NCI-H446 treated with DMSO at 0.1 percent for 48 hours (cell line): ENCODE measurements at places on chromosomes 4 and X.

DNA sequence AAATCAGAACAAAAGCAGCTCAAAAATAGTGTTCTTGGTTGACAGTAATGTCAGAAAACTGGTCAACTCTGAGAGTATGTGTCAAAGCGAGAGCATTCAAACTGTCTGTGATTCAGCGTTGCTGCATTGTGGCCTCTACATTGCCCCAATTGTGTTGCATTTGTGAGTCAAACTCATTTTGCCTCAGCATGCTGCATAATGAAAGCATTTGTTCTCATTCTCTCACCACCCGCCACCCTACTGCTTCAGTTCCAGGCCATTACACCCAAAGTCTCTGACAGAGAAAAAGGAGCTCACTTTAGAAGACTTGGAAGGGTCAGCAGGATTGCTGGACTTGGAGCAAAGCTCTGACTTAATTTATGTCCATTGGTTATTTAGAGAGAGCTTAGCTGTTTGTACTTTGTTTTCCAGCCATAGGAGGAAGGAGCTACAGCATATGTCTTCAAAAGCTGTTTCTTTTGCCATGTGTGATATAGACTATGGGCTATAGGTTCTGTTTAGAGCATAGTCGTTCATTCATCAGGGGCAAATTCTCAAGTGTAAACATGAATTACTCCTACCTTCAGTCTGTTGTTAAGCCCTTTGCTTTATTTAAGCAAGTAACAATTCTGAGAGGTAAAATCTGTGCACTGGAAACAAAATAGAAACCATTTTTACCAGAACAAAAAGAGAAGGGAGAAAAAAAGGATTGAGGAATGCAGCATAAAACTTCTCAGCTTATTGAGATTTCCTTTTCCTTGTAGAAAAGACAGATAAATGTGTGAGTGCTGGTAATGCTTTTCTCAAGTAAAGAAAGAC, 153.4 kb upstream of the ANK2 start:
- peak; percentile 17 for DNase-seq

DNA sequence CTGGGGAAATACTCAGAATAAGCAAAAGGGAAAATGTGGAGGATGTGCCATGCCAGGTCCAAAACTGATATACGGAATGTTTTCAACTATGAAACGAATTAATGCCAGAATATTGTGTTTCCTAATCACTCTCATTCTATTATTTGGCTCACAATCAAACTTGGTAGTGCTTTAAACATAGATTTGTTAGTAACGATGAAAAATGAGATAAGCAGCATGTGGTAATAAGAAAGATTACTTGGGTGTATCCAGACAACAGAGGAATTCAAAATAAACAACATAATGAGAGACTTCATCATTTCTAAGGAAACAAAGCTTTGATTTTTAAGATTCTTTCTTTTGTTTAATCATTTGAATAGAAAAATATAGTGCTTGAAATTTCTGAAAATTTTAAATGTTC, 237.3 kb downstream of the TACR3 start:
- no peak for DNase-seq

GRCh38 chr4:39770969-39771724, 73.2 kb downstream of the UBE2K start:
- no peak for DNase-seq

- DNase-seq: no peak
Measured at GRCh38 chrX:30153881-30154260, 61.5 kb upstream of the MAGEB2 start.

DNA sequence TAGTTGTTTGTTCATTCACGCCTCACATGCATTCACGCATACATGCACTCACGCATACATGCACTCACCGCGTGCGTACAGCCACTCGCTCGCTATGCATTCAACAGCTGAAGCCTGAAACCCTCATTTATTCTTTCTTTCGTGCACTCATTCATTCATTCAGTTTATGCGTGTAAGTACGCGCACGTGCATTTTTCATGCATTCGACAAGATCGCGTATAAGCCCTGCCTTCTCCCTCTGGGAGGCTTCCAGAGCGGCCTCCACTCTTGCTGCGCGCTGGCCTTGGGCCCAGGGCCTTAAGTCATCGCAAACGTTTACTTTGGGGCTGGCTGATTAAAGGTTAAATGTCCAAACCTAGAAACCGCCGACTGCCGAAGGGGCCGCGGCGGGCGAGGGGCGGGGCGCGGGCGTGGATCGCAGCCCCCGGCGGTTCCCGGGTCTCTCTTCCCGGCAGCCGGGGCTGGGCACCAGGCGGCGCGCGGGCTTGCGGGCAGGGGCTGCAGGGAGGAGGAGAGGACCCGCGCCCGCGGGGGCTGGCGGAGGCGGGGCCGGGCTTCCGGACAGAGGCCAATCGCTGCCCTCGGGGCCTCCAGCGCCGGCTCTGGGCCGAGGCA, at the start of gene GYG2:
Gene GYG2 (plus strand): TSS at position 587 of the 615 bp plus-strand sequence. CDS start 1,259 bp downstream, outside the sequence.
- DNase-seq: no peak

DNA sequence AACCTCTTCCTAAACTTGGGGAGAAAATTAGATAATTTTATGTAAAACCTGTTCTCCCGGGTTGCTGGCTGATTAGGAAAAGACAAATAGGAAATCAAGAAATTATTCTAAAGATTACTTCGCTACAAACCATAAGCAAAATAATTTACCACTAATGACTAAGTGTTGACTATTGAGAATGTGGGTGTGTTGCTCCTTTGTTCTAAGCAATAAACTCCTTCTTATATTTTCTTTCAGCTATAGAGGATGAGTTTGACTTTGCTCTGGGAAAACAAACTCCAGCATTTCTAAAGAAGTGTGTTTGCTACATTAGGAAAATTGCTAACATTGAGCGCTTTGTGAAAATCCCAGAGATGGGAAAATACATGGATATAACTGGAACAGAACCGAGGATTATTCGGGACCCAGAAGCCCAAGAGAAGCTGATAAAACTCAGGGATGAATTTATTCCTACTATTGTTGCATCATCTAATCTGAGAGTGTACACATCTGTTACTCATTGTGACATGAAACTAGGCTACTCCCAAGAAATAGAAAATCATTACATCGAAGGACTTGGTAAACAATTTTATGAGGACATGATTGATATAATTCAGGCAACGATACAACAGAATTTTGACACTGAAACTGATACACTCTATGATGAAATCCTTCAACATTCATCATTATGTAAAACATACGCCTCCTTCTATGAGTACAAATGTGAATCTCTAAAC, 194.2 kb downstream of the NWD2 start:
- no peak for DNase-seq

GRCh38 chr4:3483471-3483921, 20.4 kb downstream of the DOK7 start:
- DNase-seq: no peak

- DNase-seq: no peak
Measured at GRCh38 chrX:95058815-95059214, 1384.8 kb downstream of the FAM133A start.

- no peak for DNase-seq
Measured at GRCh38 chr4:141909541-141909940, 273.2 kb downstream of the IL15 start.

DNA sequence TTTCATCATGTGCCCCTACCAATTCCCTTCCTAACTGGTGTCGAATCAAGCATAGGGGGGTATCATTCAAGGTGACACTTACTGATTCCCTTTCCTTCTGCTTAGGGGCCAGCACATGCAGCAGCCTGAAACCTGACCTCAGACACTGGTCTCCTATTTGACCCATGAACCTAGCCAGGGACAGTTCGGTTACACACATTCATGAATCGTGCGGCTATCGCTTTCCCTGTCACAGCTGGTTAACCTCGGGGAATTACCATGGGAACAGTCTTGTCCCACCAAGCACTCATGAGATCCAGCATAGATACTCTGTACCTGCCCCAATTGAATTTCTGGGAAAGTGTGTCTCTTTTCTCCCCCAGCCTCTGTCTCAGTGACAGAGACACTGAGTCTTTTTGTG, 140.4 kb downstream of the ZNF674 start:
- no peak for DNase-seq

GRCh38 chr4:113159942-113160545, 110.6 kb downstream of the ANK2 start:
- no peak for DNase-seq

DNA sequence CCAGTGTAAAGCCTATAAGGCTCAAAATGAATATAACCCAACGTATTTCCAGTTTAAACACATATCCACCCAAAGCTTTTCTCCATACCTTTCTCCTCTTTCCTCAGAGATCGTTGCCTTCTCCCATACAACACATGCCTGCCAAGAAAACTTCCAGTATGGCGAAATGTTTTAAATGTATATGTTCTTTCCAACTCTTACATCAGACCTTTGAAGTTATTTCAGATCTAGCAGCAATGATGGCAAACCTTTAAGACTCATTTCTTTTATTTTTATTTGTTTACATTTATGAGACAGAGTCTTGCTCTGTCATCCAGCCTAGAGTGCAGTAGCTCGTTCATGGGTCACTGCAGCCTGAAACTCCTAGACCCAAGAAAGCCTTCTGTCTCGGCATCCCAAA, 265.4 kb downstream of the BMPR1B start:
- no peak for DNase-seq

DNA sequence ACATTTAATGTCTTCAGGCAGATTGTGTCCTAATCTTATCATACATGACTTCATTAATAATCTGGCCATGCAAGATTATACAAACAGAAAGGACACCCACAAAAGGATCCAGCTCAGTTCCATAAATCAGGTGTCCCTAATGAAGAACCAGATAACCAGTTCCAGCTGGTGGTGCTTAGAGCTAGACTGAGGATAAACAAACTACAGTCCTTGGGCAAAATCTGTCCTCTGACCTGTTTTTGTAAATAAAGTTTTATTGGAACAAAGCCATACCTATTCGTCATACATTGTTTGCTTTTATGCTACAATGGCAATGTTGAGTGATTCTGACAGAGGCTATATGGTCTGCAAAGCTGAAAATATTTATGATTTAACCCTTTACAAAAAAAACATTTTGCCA, 199.5 kb downstream of the MID1IP1 start:
- DNase-seq: no peak

DNA sequence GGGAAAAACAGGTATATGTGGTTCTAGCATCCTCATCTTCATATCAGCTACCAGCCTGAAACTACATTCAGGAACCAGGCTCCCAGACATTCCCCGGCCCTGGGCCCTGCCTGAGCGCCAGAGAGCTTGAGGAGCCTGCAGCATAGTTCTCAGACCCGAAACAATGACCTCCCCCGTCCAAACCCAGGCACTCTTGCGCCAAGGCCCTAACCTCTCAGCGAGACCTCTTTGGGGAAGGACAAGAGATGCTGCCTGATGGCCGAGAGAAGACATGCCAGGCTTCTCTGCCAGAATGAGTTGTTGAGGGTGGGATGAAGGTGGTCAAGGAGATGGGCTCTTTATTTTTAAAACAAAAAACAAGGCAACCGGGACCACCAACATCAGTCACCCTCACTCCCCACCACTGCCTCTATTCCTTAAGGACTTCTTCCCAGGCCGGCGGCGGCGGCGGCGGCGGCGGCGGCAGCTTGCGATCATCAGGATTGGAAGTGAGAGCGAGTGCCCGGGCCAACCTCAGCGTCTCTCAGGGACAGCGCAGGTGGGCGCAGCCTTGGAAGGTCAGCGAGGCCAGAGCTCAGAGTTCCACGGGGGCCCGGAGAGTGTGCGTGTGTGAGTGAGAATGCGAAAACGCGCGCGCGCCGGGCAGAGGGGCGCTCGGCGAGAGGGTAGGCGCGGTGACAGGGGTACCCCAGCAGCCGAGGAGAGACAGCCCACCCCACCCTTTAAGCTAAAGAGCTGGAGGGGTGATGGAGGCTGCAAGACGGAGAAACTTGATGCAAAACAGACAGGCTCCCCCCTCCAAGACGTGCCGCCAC, 601 bp downstream of the INPP4B start:
- no peak for DNase-seq

DNA sequence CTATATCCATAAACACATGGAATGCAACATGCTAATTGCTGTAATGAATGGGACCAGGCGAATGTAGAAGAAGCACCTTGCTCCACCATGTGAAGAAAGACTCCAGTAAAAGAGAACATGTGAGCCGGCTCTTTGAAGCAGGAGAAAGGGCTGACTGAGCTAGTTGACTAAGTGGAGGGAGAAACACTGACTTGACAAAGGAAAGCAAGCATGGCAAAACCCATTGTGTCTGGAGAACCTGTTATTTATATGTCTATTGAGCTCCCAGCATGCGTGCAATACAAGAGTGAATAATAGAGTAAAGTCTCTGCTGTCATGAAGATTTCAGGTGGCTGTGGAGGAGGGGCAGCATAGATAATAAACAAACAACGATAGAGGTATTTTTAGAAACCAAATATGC, 559.9 kb downstream of the RAB28 start:
- no peak for DNase-seq

GRCh38 chr4:38005637-38006036, 45.4 kb downstream of the PTTG2 start:
- DNase-seq: no peak

DNA sequence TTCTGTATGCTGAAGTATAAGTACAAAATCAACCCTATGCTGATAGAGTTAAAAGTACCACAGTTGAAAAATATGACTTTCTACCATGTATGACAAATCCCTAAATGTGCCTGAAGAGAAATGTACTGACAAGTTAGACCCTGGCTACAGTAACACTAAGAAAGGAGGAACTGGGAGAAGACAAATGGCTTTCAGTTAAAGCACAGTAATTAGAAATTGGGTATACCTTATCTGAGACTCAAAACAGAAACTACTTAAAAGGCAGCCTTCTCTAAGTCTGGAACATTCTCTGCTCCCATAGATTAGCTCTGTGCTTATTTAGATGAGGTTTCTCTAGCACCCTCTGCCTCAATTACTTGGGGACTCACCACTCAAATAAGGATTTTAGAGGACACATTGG, 189.1 kb downstream of the GPC3 start:
- no peak for DNase-seq

DNA sequence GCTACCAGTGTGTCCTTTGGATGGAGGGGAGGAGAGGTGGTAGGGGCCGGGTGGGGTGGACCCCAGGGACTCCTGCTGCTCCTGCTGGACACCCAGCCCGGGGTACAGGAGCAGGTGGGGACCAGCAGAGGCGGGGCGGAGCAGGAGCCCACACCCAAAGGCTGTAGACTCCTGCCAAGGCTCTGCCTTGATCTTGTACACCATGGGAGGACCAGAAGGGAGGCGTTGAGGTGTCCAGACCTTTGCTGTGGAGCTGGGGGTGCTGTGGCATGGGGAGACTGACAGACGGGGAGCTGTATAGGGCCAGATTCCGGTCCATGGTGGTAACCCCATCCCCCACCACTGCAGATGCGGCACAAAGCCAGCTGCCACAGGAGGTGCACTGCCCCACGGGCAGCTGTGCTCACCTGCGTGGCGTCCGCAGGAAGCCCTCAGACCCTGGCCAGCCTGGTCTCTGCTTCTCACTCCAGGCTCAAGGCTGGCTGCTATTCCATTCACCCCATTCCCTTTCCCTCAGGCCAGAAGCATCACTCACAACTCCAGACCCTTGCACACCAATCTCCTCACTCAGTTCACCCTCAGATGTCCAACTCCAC, 5.0 kb upstream of the SLC26A1 start:
- DNase-seq: no peak

- no peak for DNase-seq
Measured at GRCh38 chr4:38230121-38230801, 270.1 kb downstream of the PTTG2 start.
